Hematopoietic multipotent progenitor cell treated with erythropoietin and hydrocortisone succinate and interleukin-3 and kit ligand, for 4 days (in vitro differentiated cells): ENCODE measurements at places on chromosomes 16 and 17.
A peak's percentile ranks its signal among the peaks of the same experiment; 100 is the strongest.

DNA sequence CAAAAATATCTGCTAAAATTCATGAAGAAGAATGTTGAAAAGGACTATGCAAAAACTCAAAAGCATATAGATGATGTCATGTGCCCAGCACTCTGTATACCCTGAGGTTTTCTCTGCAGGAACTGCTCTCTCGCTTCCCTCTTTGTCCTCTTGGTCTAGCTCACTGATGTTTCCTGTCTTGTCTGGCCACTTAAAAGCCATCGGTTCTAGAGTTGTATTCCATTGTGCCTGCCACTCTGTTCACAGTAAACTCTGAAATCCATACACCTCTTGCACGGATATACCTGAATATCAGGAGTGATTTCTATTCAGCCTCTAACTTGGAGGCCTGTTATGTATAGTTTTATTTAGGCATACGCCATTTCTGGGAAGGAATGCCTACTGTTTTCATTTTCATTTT lies 101.0 kb upstream of the CNTNAP4 start:
- DNase-seq = no peak

GRCh38 chr17:33750943-33751701 lies 458.0 kb upstream of the ASIC2 start:
- peak; percentile 80 for DNase-seq

DNA sequence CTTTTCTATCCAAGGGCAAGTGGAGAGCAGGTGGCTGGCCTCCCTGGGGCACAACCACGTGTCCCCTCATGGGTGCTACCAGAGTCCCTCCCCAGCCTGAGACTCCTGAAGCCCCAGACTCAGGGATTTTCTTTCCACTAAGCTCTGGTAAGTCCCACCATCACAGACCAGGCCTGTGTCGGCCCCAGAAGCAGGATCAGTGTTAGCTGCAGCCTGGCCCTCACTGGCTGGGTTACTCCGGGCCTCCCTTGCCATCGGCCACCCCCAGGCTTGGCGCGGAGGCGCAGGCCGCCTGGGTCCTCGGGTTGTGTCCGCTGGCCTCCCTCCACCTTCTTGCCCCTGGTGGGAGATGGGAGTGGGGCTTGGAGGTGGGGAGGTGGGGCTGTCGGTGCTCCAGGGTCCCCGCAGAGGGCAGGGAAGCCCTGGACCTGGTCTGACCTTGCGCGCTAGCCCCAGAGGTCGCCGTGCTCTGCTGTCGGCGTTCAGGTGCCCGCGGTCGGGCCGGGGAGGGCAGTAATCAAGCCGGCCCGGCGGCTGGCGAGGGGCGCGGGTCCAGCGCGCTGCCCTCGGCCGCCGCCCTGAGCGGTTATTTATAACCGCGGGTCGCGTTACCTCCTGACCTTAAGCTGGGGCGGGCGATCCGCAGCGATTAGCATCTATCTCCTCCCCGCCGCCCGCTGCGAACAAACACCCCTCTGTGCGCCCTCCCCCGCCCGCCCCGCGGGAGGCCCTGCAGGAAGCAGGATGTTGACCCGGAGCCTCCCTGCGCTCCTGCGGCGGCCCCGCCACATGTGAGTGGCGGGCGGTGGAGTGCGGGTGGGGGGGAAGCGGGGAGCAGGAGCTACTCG lies 78.1 kb upstream of the TOB1 start:
- DNase-seq = peak; percentile 90

DNA sequence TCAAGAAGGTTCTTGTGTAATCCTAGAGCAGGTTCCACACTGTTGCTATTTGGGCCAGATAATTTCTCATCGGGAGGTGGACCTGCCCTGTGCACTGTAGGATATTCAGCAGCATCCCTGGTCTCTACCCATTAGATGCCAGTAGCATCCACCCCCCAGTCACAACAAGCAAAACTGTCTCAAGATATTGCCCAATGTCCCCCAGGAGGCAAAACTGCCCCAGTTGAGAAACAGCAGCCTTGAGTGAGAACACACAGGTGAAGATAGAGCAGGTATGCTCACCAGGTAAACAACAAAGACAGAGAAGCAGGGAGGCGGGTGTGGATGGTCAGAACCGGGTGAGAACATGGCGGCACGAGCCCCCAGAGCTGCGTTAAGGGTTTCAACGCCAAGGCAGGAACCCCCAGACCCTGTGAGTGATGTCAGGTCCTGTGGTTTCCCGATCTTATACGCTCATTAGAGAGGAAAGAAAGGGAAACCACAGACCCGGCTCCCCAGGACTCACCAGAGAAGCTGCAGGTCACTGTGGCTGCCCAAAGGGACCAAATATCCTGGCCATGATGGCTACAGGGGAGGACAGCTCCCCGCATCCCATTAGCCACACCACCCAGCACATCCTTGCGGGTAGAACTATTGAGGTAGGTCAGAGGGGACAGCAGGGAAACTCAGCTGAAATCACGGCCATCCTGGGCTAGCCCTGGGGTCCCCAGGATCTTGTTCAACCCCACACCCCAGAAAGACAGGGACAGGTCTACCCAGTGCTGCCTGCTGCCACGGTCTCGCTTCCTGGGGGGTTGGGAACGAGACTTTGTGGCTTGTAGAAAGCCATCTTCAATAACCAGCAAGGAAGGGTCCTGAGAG lies 21.2 kb downstream of the CDC42EP4 start:
- DNase-seq = peak; percentile 46

GRCh38 chr17:66525338-66525737 lies 222.9 kb downstream of the PRKCA start:
- no peak for DNase-seq

DNA sequence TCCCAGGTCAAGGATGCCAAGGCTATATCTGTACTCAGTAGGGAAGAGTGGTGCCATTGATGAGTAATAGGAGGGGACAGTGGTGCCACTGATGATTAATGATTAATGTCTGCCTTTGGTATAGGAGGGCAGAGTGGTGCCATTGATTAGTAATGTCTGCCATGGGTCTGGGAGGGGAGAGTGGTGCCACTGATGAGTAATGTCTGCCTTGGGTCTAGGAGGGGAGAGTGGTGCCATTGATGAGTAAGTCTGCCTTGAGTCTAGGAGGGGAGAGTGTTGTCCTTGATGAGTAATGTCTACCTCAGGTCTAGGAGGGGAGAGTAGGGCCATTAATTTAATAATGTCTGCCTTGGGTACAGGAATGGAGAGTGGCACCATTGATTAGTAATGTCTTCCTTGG lies 507.8 kb upstream of the EEF2KMT start:
- DNase-seq = no peak

GRCh38 chr17:81120695-81121621 lies 44.3 kb upstream of the PVALEF start:
- no peak for DNase-seq

- peak; percentile 26 for DNase-seq
These were observed 242.6 kb downstream of the XYLT1 start for GRCh38 chr16:17228048-17228707.

DNA sequence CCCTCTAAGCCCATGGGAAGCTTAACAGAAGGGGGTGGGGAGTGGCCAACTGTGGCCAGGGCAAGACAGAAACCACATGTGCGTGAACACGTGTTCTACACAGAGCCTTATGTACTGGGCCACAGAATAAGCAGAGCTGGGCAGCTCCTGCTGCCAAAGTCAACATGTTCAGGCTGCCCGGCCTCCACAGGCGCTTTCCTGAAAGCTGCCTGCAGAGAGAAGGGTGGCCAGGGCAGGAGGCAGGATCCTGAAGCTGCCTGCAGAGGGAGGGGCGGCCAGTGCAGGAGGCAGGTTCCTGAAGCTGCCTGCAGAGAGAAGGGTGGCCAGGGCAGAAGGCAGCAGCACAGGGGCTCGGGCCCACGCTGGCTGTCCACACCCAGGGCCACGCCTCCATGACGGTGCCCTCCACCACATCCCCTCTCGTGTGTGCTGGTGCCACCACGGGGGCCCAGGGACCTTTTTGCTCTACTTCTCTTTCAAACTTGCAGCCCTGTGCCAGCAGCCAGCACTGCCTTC lies 79.5 kb downstream of the ANKRD11 start:
- DNase-seq = peak; percentile 58

GRCh38 chr17:16288860-16289571 lies 64.3 kb downstream of the CENPV start:
- no peak for DNase-seq

DNA sequence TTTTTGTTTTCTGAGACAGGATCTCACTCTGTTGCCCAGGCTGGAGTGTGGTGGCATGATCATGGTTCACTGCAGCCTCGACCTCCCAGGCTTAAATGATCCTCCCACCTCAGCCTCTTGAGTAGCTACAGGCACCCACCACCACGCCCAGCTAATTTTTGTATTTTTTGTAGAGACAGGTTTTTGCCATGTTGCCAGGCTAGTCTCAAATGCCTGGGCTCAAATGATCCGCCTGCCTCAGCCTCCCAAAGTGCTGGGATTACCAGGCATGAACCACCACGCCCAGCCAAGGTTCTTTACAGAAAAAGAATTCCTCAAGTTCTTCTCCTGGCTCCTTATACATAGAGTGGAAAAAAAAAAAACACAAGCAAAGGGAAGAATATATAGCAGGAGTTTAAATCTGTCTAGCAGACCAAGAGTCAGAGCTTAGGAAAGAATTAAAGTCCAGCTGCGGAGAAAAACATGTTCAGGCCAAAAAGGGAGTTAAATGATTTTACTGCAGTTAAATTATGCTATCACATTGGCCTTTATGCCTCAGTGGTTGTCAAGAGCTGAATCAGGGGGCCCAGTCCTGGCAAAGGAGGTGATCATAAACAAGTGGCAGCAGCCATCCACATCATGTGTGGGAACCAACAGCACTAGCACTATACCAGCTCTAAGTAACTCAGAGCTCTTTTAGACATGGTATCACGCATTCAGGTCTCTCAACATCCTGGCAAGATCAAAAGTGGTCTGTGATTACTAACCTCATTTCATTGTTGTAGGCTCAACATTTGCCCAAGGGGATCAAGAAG lies 39.3 kb downstream of the LIG3 start:
- DNase-seq = no peak

GRCh38 chr17:49630113-49630900 lies 47.6 kb downstream of the SPOP start:
- DNase-seq = no peak

GRCh38 chr16:27824786-27825185 lies 238.7 kb downstream of the GSG1L start:
- DNase-seq = no peak

GRCh38 chr17:68399638-68400403 lies 57.5 kb downstream of the WIPI1 start:
- no peak for DNase-seq

- peak; percentile 70 for DNase-seq
These were observed 5.1 kb downstream of the KSR1 start for GRCh38 chr17:27461192-27461859.

DNA sequence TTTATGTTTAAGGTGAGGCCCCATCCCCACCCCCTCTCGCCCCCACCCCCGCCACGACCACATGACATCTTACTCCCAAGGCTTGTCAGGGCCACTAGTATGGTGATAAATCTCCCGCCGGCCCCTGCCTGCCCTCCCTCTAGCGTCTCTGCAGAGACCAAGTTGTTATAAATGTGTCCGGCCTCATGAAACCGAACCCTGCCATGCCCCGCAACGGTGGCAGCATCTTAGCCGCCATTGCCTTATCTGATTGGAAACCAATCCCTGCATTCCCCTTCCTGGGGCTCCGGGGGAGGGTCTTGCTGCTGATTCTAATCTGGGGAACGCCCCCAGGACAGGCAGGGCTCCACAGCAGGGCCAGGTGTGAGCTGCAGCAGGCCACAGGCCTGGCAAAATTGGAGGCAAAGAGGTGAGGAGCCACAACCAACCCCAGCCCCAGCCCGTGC lies 352.4 kb downstream of the C16orf95 start:
- DNase-seq = no peak

DNA sequence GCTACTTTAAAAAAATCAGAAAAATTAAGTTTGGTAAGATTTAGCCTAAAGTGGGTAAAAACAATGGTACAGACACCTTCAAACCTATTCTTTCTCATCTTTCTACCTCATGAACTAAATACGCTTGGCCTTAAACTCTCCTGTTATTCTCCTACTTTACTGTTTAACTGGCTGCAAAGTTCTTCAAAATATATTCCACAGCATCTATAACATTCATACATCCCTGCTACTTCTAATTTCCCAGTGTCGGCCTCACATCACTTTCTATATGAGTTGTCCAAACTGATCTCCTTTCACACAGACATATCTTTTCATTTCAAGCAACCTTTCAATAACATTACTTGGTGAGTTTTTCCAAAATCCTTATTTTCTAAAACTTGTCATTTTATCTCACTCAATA lies 64.0 kb downstream of the MED13 start:
- no peak for DNase-seq

- DNase-seq = peak; percentile 49
These were observed 27.6 kb downstream of the PRKAR1A start for GRCh38 chr17:68539548-68540467.

DNA sequence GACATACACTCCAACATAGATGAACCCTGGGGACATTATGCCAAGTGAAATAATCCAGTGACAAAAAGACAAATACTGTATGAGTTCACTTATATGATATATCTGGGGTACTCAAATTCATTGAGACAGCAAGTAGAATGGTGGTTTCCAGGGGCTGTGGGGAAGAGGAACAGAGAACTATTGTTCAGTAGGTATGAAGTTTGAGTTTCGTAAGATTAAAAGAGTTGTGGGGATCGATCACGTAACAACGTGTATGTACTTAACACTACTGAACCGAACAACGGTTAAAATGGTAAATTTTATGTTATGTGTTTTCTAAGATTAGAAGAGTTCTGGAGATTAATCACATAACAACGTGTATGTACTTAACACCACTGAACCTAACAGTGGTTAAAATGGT lies 100.8 kb downstream of the HS3ST3A1 start:
- DNase-seq = no peak

DNA sequence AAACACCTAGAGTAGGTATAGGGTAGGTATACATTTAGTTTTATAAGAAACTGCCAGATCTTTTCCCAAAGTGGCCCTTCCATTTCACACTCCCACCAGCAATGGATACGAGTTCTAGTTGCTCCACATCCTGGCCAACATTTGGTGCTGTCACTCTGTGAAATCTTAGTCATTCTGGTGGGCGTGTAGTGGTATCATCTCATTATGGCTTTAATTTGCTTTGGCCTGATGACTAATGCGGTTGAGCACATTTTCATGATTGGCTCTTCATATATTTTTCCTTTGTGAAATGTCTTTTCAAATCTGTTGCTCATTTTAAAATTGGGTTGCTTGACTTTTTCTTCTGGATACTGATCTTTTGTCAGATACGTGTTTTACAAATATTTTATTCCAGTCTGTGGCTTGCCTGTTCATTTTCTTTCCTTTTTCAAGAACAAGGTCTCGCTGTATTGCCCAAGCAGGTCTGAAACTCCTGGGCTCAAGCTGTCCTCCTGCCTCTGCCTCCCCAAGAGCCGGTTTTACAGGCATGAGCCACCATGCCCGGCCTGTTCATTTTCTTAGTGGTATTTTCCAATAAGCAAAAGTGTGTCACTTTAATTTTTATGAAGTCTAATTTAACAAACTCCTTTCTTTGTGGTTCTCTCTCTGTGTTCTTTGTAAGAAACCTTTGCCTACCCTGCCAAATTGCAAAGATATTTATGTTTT lies 192.4 kb downstream of the SEC14L1 start:
- DNase-seq = peak; percentile 38

GRCh38 chr16:77949445-77949844 lies 72.9 kb upstream of the CLEC3A start:
- DNase-seq = no peak
